Neural cell (in vitro differentiated cells): ENCODE measurements at places on chromosomes 3 and 15. TPM values are rescaled to one million over a fixed set of nuclear protein-coding genes. Genes with fewer than 3 reads are reported as not detected.

MYNN gene
- polyA plus RNA-seq = 27.0 and 28.1 TPM in 2 replicates

HHLA2 gene
- not detected in 2 replicates for polyA plus RNA-seq

RLBP1 gene
- polyA plus RNA-seq = 0.16 TPM in 1 of 2 replicates, not detected in the other

PDE8A gene
- polyA plus RNA-seq = 13.2 and 17.6 TPM in 2 replicates

ARNT2 gene
- polyA plus RNA-seq = 41.2 and 49.8 TPM in 2 replicates

KNG1 gene
- not detected in 2 replicates for polyA plus RNA-seq

STAB1 gene
- 0.28 and 0.50 TPM in 2 replicates for polyA plus RNA-seq

ISL2 gene
- polyA plus RNA-seq = not detected in 2 replicates

ZIC4 gene
- polyA plus RNA-seq = 8.1 and 8.6 TPM in 2 replicates

GUCA1C gene
- not detected in 2 replicates for polyA plus RNA-seq

PPP4R2 gene
- 53.0 and 65.5 TPM in 2 replicates for polyA plus RNA-seq

HACD2 gene
- 28.0 and 28.4 TPM in 2 replicates for polyA plus RNA-seq

NIT2 gene
- 14.5 and 17.2 TPM in 2 replicates for polyA plus RNA-seq

QARS1 gene
- 174 and 212 TPM in 2 replicates for polyA plus RNA-seq

MST1R gene
- polyA plus RNA-seq = 2.0 and 4.2 TPM in 2 replicates

ANKRD63 gene
- 2.1 TPM in 1 of 2 replicates, not detected in the other for polyA plus RNA-seq
